Keratinocyte (primary cell): ENCODE measurements at places on chromosomes 7 and 10. TPM values are rescaled to one million over a fixed set of nuclear protein-coding genes. Genes with fewer than 3 reads are reported as not detected.

CD36 gene
- polyA plus RNA-seq = 0.05 to 1.1 TPM (median 0.59 TPM) in 3 replicates

MMS19 gene
- 72.5 to 74.8 TPM (median 74.4 TPM) in 3 replicates for polyA plus RNA-seq

SPDYE1 gene
- not detected in 3 replicates for polyA plus RNA-seq

CYP2C19 gene
- polyA plus RNA-seq = 0.03 TPM in 1 of 3 replicates, not detected in the others

PRPS1L1 gene
- not detected in 3 replicates for polyA plus RNA-seq

EGFR gene
- polyA plus RNA-seq = 109 to 159 TPM (median 120 TPM) in 3 replicates

ANKRD1 gene
- polyA plus RNA-seq = 0.06 to 0.07 TPM (median 0.07 TPM) in 3 replicates

COL28A1 gene
- polyA plus RNA-seq = 0.02 to 0.13 TPM (median 0.04 TPM) in 3 replicates

CLDN3 gene
- not detected in 3 replicates for polyA plus RNA-seq

PVRIG gene
- polyA plus RNA-seq = 0.31 to 0.41 TPM (median 0.36 TPM) in 3 replicates

GPC2 gene
- polyA plus RNA-seq = 0.55 to 0.81 TPM (median 0.61 TPM) in 3 replicates

PAPOLB gene
- polyA plus RNA-seq = not detected in 3 replicates

GARIN1A gene
- 0.69 to 1.1 TPM (median 0.87 TPM) in 3 replicates for polyA plus RNA-seq

MEOX2 gene
- polyA plus RNA-seq = not detected in 3 replicates

DHX32 gene
- 37.8 to 48.3 TPM (median 46.7 TPM) in 3 replicates for polyA plus RNA-seq

ADAM8 gene
- polyA plus RNA-seq = 24.9 to 55.4 TPM (median 42.0 TPM) in 3 replicates

TMEM270 gene
- not detected in 3 replicates for polyA plus RNA-seq

MYL10 gene
- not detected in 3 replicates for polyA plus RNA-seq

NPSR1 gene
- polyA plus RNA-seq = not detected in 3 replicates

GFRA1 gene
- 0.01 TPM in 1 of 3 replicates, not detected in the others for polyA plus RNA-seq

PON1 gene
- polyA plus RNA-seq = not detected in 3 replicates

DBNL gene
- 76.1 to 107 TPM (median 88.4 TPM) in 3 replicates for polyA plus RNA-seq

ADIRF gene
- polyA plus RNA-seq = 136 to 164 TPM (median 157 TPM) in 3 replicates

IFIT1B gene
- polyA plus RNA-seq = not detected in 3 replicates

SEMA3D gene
- 2.8 to 6.7 TPM (median 5.2 TPM) in 3 replicates for polyA plus RNA-seq

UROS gene
- polyA plus RNA-seq = 40.0 to 46.7 TPM (median 40.1 TPM) in 3 replicates

OR2AE1 gene
- polyA plus RNA-seq = 0.09 TPM in 1 of 3 replicates, not detected in the others

FOXI2 gene
- not detected in 3 replicates for polyA plus RNA-seq

FRAT2 gene
- polyA plus RNA-seq = 3.8 to 5.5 TPM (median 5.0 TPM) in 3 replicates

ATOH7 gene
- 0.04 to 0.07 TPM in 2 of 3 replicates, not detected in the other for polyA plus RNA-seq

RELN gene
- 0.01 TPM in 1 of 3 replicates, not detected in the others for polyA plus RNA-seq

SPDYE16 gene
- not detected in 3 replicates for polyA plus RNA-seq

CFTR gene
- polyA plus RNA-seq = not detected in 3 replicates

IMMP2L gene
- 12.0 to 14.1 TPM (median 12.6 TPM) in 3 replicates for polyA plus RNA-seq

TEX47 gene
- not detected in 3 replicates for polyA plus RNA-seq

DENND2A gene
- polyA plus RNA-seq = 0.95 to 5.1 TPM (median 1.8 TPM) in 3 replicates

TMEM236 gene
- polyA plus RNA-seq = 0.05 to 0.13 TPM (median 0.12 TPM) in 3 replicates
